Upper lobe of left lung (tissue), 6 donors: ENCODE measurements at places on chromosomes 5 and 9.

GRCh38 chr5:2735996-2736395 is 15.5 kb downstream of the IRX2 start:
- no peak for DNase-seq

- no peak for DNase-seq
Measured at GRCh38 chr5:153485641-153486040, 4.8 kb upstream of the GRIA1 start.

DNA sequence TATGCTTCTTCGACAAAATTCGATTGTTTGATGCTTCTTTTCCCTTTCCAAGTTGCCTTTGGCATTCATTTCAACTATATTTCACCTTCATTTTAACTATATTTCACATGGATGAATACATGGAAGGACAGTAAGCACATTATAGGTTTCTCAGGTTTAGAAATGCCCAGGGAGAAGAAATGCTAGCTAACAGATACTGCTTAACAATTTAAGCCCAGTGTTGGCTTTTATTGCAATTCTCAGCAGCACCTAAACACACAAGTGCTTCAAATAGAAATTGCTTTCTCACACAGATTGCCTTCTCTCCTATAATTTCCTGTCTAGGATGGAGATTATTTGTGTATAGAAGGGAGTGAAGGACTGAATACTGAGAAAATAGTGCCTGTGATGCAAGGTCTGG is 30.2 kb upstream of the SMC5 start:
- no peak for DNase-seq

- DNase-seq, result no peak
Measured at GRCh38 chr9:108477529-108478006, 378.2 kb downstream of the ACTL7B start.

DNA sequence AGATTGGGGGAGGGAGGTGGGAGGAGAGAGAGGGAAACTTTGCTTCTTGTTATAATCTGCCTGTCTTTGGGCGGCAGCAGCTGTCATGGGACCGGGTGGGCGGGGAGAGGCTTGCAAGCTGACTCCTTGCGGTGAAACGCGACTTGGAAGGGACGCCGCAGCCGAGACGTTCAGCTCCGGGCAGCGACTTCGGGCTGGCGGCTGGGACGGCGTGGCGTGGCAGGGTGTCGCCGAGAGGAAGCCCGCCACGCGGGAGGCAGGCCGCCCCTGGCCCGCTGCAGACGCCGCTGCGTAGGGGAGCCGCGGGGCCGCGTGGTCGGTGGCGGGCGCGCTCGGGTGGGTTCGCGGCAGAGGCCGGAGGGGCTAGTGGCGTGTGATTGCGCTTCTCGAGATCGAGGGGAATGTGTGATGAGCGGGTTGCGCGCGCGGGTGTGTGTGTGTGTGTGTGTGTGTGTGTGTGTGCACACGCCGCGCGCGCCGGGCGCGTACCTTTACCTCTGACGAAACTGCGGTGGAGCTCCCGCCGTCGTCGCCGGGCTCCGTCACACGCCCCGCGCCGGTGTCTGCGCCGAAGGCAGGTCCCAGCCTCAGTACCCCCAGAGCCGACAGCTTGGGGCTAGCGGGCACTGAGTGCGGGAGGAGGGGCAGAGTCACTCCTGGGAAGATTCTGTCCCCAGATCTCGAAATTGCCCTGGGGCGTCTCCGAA is 1.7 kb downstream of the PPARGC1B start:
- DNase-seq, result peak; percentile 93

- DNase-seq, result no peak
Measured at GRCh38 chr5:10525124-10525495, 38.8 kb upstream of the ANKRD33B start.

DNA sequence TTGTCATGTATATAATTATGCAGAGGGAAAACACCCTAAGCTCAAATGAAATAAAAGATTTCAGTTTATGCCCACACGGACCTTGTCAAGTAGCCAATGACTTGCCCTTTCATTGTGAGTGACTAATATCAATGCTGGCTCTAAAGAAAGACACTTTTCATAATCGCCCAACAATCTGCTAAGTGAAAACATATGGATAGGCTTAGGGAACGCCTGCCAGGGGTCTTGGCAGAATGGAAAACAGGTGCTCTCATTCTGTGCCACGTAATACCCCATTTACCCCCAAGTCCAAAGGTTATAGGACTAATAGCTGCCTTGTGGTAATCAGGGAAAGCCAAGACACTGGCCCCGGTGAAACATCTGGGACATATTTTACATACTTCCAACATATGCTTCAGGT is 157.7 kb downstream of the SLF1 start:
- DNase-seq, result no peak

DNA sequence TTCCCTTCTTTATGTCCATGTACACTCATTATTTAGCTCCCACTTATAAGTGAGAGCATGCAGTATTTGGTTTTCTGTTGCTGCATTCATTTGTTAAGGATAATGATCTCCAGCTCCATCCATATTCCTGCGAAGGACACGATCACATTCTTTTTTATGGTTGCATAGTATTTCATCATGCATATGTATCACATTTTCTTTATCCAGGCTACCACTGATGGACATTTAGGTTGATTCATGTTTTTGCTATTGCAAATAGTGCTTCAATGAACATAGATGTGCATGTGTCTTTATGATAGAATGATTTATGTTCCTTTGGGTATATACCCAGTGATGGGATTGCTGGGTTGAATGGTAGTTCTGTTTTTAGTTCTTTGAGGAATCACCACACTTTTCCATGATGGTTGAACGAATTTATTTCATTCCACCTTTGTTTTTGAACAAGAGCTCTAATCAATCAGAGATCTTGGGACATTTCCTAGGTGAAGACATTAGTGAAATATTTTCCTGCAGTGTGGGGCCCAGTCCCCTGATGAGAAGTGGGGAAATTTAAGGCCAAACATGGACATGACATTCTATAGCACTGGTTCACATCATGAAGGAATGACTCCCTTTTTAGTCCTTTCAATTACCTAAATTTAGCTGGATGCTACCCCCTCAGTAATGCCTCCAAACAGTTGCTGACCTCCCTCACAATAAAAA is 7.1 kb upstream of the TEX48 start:
- no peak for DNase-seq

DNA sequence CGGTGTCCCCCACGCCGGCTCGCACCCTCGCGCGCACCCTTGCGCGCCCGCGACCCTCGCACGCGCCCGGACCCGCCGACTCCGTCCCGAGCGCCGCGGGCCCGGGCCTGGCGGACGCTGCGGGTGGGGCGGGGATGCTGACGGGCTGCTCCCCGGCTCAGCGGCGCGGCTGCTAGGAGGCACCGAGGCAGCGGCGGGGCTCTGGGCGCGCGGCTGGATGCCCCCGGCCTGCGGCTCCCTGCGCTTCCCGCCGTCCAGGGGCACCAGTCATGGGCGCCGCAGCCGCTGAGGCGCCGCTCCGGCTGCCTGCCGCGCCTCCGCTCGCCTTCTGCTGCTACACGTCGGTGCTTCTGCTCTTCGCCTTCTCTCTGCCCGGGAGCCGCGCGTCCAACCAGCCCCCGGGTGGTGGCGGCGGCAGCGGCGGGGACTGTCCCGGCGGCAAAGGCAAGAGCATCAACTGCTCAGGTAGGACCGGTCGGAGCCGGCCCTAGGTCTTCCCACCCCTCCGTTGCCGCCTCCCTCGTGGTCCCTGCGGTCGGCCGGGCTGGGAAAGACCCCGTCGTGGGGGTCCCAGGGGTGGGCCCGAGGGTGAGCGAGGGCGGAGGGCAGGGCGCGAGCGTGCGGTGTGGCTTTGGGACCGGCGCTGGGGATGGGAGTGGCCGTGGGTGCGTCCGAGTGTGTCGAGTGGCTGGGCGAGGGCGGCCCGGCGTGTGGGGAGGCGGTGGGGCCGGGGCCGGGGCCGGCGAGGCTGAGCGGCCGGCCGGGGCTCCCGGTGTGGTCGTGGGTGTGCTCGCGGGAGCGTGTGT is 530 bp downstream of the TMEFF1 start:
- no peak for DNase-seq

GRCh38 chr9:87499424-87500017 is 1.9 kb downstream of the DAPK1 start:
- no peak for DNase-seq

DNA sequence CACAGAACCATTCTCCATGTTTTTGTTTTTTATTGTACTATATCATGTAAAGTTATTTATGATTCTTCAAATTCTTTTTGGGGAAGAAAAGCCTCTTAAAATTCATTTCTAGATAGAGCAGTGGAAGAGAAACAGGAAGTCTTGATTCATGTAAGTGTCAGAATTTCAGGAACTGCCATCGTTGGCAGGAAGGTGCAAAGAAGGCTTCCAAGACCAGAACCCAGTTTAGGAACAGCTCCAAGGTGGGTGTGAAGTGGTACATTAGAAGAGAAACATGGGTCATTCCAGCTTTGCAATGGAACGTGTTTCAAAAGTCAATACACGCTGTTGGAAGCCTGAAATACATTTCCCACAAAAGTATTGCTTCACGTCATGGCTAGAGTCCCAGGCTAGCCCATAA is 14.8 kb downstream of the SAXO1 start:
- DNase-seq, result no peak

DNA sequence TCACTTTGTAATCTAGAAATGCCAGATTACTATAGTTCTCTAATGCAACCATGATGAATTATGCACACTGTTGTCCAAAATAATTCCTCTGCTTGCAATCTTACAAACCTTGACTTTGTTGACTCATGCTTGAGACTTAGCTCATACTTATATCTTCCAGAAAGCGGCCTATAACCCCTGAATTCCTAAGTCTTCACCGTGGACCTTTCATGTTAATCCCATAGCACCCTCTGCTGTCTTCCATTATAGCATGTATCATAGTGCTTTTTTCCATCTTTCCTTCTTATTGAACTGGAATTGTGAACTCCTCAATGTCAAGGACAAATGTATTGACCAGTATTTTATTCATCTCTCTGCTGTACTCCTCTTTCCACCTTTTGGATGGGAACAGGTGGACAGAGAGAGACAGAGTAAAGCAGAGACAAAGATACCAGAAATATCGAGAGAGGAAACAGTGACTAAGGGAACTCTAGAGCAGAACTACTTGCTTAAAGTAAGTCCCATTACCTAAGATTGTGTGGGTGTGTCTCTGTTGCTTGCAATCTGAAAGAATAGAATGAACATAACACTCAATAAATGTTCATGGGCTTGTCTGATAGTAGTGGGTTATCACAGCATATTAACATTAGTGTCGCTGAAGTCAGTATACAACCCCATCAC is 110.0 kb downstream of the LURAP1L start:
- no peak for DNase-seq

- no peak for DNase-seq
Measured at GRCh38 chr5:136279314-136279713, 86.0 kb downstream of the TRPC7 start.

GRCh38 chr9:131733541-131734061 is 6.3 kb downstream of the RAPGEF1 start:
- peak; percentile 87 for DNase-seq

GRCh38 chr9:107024193-107024592 is 161.2 kb downstream of the ZNF462 start:
- no peak for DNase-seq

- DNase-seq, result no peak
Measured at GRCh38 chr9:87491523-87491922, 6.1 kb upstream of the DAPK1 start.

DNA sequence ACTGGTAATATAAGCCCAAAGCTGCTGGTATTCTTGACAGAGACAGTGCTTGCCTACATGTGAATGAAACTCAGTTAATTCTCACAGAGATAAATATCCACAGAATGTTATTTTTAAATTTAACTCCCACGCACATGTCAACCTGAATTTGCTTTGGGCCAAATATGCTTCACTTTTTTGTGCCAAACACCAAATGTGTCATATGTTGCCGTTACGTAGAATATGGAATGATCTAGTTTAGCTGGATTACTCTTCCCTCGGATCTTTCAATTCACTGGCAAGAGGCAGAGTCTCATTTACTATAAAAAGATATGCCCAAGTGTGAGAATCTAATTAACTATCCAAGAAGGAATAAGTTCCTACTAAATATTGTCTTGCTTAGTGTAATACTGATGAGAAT is 933.4 kb upstream of the COX7C start:
- no peak for DNase-seq

DNA sequence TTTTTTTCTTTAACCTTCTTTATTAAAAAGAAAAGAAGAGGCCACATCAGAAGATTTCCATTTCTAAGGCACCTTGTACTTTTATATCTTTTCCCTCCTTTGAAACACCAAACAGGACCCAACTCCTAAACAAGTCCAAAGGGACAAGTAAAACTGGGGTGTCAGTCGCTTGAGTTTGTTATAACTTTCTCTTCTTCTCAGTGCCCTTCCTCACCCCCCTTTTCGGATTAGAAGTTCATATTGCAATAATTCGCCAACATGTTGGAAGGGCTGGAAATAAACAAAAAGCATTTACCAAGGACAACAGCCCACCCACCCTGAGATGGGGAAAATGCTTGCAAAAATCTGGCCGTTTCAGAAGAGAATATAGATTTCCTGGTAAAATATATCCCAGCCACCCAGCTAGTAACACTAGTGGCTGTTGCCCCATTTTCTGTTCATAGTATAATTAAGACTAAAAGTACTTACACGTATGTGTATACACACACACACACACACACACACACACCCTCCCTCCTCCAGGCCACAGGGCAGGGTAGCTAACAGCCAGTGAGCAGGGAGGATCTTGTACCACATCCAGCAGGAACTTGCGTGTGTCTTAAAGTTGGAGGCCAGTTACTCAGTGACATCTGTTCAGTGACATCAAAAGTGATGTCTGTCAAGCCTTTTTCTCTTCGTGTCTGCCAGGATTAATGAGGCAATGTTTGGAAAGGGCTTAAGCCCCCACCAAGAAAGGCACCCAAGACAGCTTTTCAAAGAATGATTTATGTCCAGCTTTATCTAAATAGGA is 149.1 kb upstream of the KLF4 start:
- DNase-seq, result no peak

DNA sequence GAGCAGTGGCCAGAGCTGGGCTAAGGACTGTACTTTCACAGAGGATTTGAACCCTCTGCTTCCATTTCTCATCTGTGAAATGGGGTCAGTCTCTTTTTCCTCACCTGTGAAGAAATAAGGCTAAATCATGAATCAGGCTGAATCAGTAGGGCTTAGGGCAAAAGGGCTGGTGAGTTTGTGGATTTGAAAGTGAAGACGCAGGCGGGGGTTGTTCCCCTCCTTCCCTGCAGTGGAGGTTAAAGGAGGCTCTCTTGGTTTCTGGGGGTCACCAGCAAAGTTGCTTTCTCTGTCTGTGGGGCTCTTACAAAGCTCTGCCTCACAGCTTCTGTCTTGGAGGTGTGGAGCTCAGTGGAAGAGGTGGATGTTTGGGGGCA is 17.6 kb upstream of the NDST1 start:
- no peak for DNase-seq

DNA sequence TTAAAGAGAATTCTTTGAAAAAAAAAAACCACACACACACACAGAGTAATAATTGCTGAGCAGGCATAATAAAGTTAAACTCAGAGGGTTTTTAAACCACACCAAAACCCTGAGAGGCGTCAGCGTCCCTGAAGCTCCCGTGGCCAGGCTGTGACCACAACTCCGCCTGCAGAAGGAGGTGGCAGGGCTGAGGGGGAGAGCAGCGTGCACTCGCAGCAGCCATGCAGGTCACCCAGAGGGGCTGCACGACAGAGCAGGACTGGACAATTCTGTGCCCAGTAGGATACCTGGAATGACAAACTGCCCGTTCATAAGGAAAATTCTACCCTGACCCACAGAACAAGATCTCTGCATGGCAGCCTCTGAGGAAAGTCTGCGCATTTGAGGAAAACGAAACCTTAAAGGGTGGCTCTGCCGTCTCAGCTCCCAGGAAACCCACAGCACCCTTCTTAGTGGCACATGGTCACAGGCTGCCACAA is 44.0 kb downstream of the ROR2 start:
- peak; percentile 52 for DNase-seq

- no peak for DNase-seq
Measured at GRCh38 chr5:16799796-16800195, 136.3 kb downstream of the MYO10 start.
